ENCODE measurements at places on chromosomes 5 and 9.

DNA sequence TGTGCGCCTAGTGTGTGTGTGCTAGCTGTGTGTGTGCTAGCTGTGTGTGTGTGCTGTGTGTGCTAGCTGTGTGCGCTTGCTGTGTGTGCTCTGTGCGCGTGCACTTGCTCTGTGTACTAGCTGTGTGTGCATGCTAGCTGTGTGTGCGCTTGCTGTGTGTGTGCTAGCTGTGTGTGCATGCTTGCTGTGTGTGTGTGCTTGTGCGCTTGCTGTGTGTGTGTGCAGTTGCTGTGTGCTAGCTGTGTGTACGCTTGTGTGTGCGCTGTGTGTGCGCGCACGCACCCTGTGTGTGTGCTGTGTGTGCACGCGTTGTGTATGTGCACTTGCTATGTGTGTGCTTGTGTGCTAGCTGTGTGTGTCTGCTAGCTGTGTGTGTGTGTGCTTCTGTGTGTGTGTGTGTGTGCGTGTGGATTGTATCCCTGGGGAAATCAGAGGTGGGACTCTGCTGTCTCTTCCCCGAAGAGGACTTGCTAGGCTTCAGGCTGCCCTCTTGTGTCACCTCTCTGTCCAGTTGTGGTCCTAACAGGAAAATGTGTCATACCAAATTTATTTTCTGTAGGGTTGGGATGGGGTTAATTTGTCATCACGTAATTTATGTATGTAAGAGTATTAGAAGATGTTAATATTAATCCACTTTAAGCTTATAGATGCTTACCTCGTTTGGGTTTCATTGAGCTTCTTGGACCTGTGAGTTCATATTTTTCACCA, 38.9 kb downstream of the TPPP start:
- DNase-seq: no peak

- DNase-seq: no peak
These were observed 2.2 kb downstream of the GABRB2 start for GRCh38 chr5:161544350-161544765.

DNA sequence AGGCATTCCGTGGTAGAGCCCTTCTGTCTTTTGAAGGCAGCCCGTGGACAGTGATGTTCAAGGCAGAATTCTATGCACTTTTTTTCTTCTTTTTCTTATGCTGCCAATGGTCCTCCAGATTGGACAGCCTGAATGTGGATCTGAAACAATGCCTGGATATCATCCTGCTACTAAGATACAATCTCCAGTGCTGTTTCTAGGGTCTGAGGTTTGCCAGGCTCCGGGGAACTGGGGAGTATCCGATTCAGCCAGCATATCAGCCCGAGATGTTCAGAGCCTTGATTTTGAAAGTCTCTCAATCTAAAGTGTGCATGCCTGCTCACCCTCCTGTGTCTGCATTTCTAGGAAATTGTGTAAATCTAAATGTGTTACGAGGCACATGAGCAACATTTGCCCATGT, 103.8 kb upstream of the WWC1 start:
- no peak for DNase-seq

- DNase-seq: no peak
These were observed 194.7 kb upstream of the FREM1 start for GRCh38 chr9:15104826-15105420.

GRCh38 chr5:34039398-34040157, 3.4 kb downstream of the C1QTNF3 start:
- no peak for DNase-seq

- DNase-seq: no peak
These were observed 61.5 kb downstream of the FXN start for GRCh38 chr9:69097064-69097463.

GRCh38 chr9:95268681-95269080, 48.8 kb downstream of the FANCC start:
- DNase-seq: no peak

DNA sequence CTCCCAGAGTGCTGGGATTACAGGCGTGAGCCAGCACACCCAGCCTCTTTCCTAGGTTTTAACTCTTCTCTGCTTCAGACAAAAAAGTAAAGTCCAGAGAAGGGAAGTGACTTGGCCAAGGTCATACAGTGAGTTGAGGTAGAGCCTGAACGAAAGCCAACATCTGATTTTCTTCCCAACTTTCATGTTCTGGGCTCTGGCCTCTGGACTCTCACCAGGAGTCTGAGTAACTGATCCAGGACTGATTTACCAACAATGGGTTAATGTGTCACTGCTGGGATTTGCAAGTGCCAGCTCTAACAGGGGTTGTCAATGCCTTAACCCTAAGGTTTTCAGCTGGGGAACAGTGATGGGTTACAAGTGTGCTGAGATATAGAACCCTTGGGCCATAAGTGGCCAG, 32.2 kb upstream of the LARP1 start:
- no peak for DNase-seq

- no peak for DNase-seq
These were observed 136.4 kb upstream of the TAS2R1 start for GRCh38 chr5:9766581-9766980.

DNA sequence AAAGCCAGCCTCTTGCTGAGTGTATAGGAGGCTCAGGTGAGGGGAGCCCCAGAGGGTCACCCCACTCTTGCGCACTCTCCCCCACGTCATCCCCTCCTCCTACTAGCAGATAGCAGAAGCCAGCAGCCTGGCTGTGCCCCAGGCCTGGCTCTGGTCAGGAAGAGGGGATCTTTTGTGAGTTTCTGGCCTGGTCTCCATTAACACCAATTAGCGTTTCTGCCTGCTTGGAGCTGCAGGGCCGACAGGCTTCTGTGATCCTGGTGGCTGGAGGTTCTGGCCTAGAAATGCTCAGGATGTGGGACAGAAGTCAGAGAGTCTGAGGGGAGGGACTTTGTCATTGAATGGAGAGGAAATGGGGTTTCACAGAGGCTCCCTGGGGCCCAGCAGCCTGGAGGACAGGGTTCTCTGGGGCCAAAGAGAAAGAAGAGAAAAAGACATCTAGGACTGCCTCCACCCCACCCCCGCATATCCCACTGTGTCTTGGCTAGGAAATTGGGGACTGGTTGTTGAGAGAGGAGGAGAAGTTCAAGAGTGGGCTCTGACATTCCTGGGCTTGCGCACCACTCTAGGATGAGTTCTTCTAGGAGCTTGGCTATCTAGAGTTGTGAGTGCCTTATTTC, 47.5 kb upstream of the ARAP3 start:
- DNase-seq: no peak

GRCh38 chr9:93826905-93827544, 128.1 kb downstream of the BARX1 start:
- no peak for DNase-seq

GRCh38 chr5:59317023-59317773, 576.3 kb downstream of the PDE4D start:
- DNase-seq: no peak

DNA sequence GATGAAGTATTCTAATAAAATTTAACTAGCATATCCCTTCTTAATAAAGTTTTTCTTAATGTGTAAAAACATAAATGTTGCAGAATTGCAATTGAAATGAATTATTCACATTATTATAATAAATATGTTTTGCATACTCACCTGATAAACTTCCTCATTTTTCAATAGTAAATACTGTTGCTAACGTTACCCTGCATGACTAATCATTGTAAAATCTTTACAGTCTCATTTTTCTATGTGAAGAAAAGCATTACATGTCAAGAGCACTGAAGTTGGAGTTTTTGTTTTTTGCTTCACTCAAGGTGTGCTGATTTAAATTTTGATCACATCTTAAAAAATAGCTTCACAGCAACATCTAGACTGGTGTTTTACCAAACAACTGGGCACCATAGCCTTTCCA, 157.2 kb upstream of the CDH18 start:
- no peak for DNase-seq

DNA sequence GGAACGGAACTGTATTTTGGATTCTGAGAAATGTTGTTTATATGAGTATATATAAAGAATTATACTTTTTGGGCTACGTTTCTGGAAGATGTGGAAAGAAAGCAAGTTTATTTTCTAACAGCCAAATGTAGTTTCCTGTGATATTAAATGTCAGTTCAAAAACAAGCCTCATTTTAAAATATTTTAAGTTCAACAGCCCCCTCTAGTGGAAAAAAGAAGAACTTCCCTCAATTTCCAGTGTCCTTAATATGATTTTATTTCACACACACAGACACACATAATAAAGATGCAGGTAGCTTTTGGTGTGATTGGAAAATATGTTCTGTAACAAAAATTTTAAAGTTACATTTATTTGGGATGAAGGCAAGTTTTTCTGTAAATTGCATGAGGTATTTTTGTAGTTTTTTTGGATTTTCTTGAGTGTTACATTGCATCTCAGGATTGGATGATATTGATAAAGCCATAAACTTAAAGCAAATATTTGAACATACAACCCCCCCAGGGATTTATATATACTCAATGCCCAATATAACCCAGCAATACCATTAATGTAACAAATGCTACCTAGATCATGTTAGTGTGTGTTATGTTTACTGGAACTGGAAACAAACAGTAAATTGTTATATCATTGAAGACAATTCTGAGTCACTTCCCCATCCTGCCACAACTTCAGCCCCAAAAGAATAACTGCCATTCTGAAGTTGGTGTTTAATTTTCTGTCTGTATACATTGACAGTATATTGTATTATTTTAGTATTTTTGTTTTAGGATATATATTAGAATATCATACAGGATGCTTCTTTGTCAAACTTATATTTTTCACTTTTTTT, 54.0 kb downstream of the CCDC171 start:
- DNase-seq: no peak

- no peak for DNase-seq
These were observed 146.1 kb downstream of the CAAP1 start for GRCh38 chr9:26746357-26747072.

DNA sequence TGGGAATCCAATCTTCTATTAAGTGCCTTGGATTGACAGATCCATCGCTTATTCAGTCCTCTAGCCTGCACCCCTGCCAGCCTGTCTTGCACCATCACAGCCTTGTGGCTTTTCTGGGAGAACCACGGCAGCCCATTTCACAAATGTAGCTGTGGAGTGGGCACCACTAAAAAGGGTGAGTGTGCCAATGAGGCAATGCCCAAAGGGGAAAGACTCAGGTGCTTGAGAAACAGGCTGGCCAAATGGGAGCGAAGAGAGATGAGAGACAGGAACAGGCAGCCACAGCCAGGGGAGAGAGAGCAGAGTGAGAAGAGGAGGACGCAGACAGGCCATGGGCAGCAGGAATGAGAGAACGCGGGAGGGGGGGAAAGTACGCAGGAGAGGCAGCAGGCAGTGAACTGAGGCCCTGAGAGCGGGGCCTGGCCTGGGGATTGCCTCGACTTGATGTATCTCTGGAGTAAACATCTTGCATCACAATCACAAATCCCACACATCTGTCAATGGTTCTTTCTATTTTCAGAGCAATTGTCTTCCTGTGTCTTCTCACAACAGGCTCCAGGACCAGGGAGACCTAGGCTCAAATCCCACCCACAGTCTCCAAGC, 173.1 kb downstream of the SYK start:
- DNase-seq: no peak

DNA sequence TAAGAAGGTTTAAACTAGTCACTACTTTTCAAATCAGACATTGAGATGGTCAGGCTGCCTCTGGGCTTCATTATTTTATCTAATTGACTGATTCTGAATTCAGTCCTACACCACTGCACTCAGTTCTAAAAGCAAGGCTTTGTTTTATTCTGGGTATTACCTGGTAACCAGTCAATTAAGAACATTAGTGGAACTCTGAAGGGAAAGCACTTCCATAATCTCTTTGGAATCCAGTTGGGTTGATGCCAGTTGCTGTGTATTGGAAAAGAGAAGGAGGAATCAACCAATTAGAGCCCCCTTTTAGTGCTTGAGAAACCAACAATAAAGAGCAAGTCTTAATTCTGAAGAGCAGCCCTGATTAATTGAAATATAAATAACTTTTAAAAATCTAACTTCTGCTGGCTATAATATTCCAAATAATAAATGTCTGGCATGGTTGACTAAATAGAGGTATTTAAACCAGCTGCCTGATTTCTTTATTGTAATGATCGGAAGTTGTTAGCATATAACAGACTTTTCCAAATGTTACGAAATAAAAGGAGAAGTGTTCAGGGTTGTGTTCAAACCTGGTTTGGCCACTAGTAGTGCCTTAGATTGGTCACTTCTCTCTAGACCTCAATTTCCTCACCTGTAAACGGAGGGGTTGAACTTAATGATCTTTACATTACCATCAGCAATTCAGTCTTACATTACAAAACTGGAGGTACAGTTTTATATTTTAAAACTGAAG, 32.0 kb downstream of the CPEB4 start:
- DNase-seq: no peak

- no peak for DNase-seq
These were observed 60.3 kb downstream of the TTC39B start for GRCh38 chr9:15246708-15247107.

GRCh38 chr9:36207546-36208012, 16.9 kb downstream of the CLTA start:
- no peak for DNase-seq

DNA sequence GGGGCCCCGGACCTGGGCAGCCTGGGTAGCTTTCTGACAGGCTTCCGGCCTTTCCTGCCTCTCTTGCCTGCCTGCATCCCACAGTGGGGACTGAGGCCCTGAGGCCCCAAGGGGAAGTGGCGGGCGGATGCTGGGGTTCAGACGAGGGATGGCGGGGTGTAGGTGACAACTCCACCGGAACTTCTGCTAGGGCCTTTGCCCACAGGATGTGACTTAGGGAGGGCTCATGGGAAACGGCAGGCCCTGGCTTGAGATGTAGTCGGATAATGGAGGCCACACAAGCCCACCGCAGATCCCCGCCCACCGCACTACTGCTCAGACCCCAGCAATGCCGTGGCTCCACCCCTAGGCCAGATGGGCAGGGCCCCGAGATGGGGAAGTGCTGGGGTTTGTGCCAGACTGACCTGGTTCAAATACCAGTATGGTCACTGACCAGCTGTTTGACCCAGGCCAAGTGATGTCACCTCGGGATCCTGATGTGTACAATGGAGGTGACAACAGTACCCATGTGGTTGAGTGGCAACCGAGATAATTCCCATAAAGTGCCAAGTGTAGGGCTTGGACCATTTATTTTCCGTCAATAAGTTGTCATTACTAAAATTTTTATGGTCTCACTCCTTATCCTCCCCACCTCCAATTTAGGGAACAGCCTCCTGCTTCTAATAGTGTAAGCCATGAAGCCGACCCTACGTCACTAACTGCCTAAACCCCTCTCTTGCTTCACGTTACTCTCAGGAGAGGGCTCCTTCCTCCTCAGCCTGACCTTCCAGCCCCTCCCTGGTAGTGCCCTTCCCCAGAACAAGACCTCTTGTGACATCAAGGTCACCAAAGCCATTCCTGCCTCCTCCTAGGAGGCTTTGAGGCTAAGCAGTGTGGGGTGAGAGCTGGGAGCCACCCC, 2.5 kb upstream of the CDK9 start:
- DNase-seq: peak; percentile 47

DNA sequence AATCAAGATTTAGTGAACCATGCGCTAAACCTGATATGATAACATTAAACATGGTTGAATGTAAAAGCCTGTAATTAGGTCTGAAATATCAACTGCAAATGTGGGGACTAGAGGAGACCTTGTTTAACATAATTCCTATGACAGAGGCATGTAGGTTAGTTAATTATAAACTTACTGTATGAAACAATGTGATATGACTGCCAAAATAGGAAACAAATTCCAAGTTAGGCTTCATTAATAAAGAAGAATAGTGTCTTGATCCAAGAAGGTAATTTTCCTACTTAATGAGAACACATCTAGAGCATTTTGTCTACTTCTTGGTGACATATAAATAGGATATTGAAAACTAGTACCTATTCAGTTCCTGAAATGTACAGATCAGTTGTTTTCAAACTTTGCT, 136.2 kb upstream of the TARS1 start:
- no peak for DNase-seq
